CD4-positive, alpha-beta T cell treated with Interleukin-10 for 1 hour (primary cell): ENCODE measurements at places on chromosomes 2 and 18.

DNA sequence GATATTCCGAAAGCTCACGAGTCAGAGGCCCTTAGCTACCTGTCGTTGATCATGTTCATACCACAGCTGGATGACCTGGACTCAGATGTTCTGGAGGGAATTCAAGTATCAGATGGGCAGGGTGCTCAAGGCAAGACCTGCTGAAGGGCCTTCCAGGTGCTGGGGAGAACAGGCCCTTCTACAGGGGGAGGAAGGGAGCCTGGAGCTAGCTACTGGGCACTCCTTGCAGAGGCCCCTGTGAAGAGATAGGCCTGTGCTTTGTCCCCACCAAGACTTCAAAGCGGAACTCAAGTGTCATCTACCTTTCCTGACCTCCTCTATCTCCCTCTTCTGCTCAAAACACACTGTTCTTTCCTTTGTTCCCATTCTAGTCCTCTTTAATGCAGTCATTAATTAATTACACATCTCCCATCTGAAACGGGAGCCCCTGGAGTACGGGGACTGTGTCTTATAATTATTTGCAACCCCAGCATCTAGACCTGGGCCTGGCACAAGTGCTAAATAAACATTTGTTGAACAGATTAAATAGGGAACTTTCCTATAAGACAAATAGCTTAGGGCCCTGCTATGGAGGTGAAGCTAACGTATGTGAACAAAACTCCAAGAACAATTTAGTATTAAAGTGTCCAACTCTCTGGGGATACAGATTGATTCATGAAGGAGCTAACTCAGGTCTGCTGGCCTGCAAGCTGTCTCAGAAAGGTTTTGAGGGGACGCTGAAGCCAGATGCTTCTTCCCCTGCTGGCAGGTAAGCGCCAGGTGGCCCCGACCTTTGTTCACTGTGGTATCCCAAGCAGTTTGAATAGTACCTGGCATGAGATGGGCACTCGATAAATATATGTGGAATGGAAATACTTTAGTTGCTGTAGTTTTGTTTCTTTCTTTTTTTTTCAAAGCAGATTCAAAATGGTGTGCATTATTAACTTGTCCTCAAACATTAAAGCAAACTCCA, 22.0 kb downstream of the RHOB start:
- DNase-seq: no peak

DNA sequence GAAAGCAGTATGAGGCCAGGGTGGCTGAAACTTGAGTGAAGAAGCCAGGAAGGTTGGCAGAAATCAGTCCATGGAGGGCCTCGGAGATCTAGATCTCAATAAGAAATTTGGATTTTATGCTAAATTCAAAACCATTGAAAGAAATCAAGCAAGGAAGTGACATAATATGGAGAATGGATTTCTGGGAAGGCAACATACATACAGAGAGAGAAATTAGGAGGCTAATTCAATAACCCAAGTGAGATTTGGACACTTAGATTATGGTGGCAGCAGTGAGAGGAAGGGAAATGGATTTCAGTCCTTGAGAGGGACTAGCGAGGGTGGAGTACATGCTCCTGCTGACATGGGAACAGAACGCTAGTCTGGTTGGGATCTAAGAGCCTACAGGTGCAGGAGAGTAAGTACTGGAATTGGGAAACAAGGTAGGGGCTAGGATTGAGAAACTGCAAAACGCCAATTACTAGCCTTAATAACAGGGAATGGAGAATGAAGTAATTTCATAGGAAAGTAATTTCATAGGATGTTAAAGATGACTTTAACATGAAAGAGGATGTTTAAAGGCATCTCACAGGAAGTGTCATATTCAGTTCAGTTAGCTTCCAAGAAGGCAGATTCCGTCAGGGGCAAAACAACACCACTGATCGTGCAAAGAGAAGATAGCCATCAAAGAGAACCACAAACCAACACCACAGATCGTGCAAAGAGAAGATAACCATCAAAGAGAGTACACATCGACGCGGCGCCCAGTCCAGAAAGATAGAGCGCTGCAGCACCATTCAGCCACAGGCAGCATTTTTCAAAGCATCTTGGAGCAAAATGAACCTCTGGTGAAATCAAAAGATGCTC, 27.2 kb downstream of the CDKL4 start:
- peak; percentile 86 for DNase-seq

GRCh38 chr2:762646-763045, 85.4 kb upstream of the TMEM18 start:
- DNase-seq: no peak

DNA sequence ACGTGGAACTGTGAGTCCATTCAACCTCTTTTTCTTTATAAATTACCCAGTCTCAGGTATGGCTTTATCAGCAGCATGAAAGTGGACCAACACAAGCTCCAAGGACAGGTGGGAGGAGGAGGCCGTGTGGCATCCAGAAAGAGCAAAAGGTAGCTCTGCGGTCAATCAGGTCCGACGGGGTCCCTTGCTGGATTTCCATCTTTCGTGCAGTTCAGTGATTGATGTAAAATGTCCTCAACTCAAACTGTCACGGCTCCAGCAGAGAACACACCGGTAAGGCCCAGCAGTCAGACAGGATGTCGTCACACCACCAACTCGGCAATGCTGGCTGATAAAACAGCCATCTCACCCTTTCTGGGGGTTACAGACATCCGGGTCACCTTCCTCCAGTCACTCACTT, 123.3 kb downstream of the PXDN start:
- no peak for DNase-seq

GRCh38 chr18:31146809-31147208, 15.8 kb downstream of the DSC1 start:
- DNase-seq: no peak

DNA sequence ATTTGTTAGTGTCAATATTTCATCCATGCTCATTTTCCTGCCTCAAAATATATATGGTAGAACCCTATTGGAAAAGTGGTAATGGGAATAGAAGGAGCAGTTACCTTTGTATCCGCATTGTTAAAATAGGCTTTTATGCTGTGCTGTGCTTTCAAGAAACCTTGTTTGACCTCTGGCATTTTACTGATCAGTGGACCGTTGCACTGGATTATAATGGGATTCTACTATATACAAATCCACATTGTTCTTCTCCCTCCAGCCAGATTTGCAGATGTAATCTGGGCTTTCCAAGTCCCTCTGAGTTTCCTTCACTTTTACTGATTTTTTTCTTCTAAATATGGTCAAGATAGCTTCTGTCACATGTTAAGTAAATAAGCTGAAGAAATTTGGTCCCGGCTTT, 23.3 kb upstream of the FAM237A start:
- DNase-seq: no peak

GRCh38 chr2:48227617-48228344, 302.2 kb upstream of the STON1 start:
- DNase-seq: no peak

GRCh38 chr2:140344838-140345237, 1564.6 kb upstream of the NXPH2 start:
- DNase-seq: no peak

DNA sequence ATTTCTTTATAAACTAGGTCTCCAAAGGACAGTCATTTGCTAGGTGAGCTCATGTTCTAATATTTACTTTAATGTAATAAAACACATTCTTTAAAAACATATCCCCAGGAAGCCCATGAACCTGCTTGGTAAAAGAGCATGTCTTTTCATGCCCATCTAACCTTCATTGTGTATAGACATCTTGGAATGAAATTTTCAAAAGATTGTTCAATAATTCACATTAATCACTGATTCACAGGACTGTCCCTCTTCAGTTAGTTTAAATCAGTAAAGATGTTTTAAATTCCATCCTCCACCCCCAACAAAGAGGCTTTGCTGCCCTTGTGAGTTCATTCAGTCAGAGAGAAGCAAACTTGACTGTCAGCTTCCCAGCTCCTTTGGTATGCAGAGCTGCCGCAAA, 633.4 kb upstream of the CELF4 start:
- no peak for DNase-seq

DNA sequence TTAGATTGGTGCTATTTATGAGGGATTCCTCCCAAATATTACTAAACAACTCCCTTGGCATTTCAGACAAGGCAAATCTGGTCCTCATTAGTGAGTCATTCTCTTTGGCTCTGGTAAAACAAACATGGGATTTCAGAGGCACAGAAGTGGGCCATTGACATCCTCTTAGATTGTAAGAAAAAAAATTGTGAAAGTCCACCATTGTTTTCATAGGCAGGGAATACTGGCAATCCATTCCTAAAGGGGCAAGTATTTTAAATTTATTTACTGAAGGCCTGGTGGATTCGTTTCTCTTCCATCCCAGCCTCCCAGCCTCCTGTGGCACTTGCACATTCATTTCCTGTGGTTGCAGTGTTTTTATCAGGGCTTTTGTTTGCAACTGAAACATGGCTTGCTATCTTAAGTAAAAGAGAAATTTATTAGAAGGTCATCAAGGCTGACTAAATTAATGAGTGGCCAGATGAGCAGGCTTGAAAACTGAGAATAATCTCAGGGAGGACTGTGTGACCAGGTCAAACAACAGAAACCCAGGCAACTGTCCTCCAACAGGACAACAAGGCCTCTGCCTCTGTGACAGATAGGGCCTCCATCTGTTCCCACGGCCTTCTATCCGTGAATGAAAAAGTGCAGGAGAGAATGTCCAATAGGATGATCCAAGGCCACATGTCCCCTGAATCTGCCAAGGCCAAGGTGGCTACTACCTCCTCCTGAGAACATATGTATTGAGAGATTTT, 23.1 kb upstream of the TNFAIP6 start:
- DNase-seq: no peak

GRCh38 chr2:178949584-178949983, 100.4 kb downstream of the CCDC141 start:
- DNase-seq: no peak

DNA sequence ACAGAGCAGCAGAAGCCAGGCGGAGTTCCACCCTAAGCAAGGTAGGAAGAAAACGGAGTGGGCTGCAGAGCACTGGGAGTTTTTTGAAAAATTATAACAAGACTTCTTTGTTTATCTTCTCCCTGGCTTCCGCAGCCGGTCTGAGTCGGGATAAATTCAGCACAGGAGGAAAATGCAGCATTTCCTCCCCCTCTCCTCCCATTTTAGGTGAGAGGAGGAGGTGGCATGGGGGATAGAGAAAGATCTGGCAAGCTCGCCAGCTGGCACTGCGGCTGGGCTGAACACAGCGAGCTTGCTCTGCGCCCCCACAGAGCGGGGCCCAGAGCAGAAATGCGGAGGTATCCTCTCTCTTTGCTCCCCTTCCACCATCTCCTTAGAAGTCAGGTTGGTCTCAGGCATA, 17.7 kb upstream of the CHRNA1 start:
- no peak for DNase-seq

DNA sequence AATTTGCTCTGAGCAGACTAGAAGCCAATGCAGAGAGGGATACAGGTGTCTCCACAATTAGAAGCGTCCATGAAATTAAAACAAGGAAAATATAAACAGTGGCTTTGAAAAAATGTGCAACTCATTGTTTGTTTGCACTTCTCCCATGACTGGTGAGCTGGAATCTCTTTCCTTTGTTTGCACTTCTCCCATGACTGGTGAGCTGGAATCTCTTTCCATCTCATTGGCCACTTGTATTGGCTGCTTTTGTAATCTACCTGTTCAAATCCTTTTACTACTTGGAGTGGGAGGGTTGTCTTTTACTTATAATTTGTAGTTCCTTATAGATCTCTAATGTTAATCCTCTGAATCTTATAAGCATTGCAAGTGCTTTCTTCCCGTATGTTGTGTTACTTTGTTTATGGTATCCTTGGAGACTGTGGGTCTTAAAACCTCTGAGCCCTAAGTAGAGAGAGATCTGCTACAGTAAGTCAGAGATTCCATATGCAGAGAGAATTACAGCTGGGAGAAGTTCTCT, 94.1 kb downstream of the RTN4 start:
- DNase-seq: no peak

GRCh38 chr18:28712796-28713425, 536.0 kb upstream of the CDH2 start:
- DNase-seq: no peak

- DNase-seq: no peak
Measured at GRCh38 chr2:9029721-9030120, 26.2 kb upstream of the MBOAT2 start.

DNA sequence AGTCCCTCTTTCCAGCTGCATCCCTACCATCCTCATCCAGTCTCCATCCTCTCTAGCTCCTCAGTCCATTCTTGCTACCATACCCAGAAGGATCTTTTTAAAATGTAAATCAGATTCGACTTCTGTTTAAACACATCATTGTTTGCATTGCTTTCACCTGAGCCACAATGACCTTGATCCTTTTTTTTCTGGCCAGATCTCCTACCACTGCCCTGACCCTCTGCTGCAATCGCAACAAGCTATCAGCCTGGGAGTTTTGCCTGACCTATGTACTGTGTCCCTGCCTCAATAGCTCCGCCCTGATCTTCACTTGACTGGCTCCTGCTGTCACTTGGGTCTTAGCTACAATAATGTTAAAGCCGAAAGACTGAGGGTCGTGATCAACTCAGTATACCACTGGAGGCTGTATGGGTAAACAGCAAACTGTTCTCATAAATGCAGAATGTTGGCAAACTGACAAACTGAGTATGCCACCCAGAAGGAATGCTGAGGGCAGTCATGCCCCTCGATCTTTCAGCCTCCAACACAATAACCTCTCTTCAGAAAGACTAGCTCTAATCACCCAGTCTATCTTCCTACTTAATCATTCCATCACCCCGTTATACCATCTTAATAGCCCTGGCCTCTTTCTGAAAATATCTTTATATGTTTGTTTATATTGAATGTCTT, 2.6 kb upstream of the RBM43 start:
- DNase-seq: no peak

DNA sequence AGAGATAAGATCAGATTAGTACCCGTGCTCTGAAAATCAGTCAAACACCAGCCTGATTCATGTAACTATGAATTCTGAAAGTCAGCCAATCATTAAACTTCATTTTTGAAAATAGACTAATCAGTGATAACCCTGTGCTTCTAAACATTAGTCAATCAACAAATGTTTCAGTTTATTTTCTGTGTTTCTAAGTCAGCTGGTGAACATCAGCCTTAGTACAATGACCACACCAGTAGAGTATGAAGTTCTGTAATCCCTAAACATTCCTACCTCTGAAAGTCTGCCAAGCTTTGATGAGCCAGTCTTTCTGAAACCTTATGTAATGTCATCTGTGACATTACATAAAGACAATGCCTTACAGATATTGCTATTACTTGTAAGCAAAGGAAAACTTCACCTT, 807.4 kb upstream of the CRIM1 start:
- DNase-seq: no peak

DNA sequence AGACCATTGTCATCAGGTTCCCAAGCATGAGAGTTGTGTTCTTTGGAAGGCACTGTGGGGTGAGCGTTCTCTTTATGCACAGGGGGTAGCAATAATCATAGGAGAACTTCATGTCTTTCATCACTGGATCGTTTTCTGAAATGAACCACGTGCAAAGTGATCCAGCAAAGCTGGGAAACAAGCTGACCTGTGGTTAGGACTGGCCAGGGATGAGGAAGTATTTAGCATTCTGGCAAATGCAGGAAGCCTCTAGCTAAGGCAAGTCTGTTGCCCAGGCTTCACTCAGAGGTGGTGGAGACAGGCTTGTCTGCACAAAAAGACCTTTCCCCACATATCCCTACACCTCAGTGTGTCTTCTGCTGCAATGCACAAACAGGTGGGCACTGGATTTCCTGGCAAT, 58.6 kb downstream of the MMADHC start:
- DNase-seq: no peak
